GM06990 (cell line): ENCODE measurements at places on chromosomes 2 and 18.

DNA sequence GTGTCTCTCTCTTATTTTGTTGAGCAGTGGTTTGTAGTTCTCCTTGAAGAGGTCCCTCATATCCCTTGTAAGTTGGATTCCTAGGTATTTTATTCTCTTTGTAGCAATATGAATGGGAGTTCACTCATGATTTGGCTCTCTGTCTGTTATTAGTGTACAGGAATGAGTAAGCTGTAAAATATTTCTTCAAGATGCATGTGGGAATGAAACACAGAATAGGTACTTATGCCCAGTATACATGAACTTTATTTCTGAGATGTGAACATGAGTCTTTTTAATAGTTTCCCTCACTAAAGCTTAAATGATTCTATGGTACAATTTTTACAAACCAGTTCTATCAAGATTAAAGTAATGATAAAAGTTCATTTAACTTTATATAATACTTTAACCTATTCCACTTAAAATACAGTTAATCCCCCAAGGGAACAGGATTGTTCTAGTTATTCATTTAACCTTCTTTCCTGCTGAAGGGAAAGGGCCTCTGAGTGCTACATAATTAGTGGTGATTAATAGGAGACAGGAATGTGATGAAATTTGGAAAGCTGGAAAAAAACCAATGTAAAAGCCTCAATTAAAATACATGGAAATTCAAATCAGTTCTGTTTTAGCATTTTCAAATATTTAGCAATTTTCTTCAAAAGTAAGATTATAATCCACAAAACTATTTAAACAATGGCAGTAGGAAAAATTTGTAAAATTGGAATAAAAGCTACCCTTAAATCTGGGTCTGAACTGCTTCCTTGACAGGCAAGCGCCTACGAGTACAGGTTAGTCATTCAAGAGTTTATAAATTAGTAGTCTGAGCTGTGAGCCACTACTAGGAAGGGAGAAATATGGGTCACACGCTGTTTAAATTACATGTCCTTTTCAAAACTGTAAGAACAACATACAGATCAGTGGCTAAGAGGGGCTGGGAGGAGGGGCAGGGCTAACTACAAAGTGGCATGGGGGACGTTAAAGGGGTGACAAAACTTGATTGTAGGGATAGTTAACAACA, 28.9 kb downstream of the SPIRE1 start:
- no peak for DNase-seq

GRCh38 chr2:175030380-175031271, 25.4 kb upstream of the CHN1 start:
- DNase-seq = no peak

DNA sequence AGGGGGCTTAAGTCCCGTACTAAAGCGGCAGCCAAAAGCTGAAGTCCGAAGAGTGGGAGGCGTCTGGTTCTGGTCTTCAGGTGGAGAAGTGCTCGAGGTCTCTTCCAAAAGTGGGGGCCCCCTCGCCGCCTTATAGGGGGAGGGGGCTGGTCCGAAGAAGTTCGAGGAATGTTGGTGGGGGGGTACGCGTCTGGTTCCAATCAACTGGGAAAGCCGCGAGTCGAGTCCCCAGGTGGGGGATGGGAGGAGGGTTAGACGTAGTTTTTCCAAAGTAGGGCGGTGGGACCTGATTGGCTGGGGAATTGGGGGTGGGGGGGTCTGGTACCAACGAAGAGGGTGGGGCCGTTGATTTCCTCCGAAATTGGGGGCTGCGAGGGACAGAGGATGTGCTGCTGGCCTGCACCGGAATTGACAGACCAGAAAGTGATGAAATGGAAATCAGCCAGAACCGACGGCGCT, 594 bp downstream of the ITM2C start:
- no peak for DNase-seq

GRCh38 chr2:144518748-144519596, 947 bp downstream of the ZEB2 start:
- no peak for DNase-seq

GRCh38 chr18:2312440-2312839, 258.9 kb downstream of the METTL4 start:
- DNase-seq = no peak

DNA sequence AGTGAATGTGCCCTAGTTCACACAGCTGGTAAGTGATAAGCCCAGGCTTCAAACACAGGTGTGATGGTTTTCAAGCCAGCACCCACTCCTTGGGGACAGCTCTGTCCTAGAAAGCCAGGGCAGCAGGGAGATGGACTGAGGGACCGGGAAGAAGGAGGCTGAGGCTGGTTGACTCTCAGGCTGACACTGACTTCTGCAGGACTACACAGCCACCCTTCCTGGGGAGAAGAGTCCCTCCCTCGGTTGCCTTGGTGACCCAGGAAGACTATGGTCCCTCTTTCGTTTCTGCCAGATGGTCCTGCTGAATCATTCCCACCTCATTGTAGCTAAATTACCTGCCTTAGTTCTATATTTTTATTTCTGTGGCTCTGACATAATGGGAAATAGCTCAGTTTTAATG, 11.3 kb upstream of the FSHR start:
- DNase-seq = no peak

DNA sequence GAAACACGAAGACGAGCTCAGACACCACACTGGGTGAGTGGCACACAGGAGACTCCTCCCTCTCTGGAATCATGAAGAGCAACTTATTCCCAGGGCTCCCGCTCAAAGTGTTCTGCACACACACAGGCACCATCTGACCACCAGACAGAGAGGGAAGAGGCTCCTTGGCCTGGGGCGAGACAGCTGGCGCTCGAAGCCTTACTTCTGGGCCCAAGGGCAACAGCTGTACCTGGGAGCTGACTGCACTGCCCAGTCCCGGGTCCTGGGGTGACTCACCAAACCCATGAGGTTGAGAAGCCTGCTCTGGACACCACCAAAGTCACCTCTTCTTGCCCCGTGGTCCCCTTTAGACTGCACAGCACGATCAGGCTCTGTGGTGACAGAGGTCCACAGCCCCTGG, 42.4 kb downstream of the ADCY3 start:
- DNase-seq = no peak

DNA sequence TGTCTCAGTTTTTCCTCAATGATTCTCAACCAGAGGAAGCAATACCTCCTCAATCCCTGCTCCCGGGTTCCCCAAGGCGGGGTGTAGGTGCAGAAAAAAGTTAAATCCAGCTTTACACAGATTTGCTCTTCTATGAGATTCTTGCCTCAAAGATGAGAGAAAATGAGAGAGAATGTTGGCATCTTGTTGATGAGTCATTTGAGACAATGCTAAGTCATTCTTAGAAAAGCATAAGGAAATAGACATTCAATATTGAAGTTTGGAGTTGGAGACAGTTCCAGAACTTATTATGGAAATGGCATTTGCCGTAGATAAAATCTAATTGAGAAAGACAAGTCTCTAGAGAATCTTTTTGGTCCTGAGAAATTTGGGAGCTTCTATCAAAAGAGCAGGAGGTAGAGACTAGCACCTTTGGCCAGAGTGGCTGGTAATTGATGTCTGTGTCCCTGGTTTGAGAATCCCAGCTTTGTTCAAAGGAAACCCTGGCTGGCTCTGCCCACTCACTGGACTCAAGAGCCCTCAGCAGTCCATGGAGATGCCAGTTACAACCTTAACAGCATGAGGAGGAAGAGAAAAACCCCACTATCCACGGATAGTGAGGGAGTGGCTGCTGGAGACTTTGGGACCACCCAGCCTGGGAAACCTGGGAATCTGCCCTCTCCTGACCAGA, 181.2 kb downstream of the FAM124B start:
- DNase-seq = no peak

DNA sequence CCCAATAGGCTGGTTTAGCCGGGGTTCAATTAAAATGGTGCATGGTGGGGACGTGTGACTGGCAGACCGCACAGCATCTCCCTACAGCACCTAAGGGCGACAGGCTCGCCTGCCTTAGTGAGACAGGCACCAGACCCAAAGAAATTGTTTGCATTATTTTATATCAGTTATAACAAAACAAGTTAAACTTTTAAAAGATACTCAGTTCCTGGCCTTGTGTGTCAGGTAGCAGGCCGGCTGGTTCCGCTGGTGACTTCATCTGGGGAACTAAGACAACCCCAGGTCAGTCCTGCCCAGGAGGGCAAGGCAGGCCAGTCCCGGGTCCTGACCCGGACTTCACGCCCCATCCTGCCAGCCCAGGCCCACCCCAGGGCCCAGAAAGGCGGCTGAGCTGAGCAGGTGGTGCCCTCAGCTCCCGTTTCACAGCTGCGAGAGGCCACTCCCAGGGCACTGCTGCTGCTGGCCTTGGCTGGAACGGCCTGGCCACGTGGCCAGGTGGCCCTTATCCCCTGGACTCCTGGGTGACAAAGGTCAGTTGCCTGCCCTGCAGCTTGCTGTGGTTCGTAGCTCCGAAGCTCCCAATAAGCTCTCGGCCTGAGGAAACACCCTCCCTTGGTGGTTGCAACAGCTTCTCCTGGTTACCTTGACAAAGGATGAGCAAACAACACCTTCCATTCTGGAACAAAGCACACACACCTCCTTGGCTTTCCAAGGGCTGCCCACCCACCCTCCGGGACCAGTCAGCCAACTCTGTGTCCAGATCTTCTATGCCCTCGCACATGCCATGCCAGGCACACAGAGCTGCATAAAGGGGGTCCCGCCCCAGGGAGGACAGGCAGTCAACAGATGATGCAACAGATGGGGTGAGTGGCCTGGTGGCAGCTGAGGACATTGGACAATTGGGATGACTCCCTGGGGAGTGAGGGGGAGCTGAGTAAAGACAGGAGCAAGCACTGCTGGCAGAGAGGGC, 11.3 kb upstream of the AGXT start:
- no peak for DNase-seq

GRCh38 chr2:85342156-85342555, 12.2 kb downstream of the RETSAT start:
- DNase-seq = no peak

DNA sequence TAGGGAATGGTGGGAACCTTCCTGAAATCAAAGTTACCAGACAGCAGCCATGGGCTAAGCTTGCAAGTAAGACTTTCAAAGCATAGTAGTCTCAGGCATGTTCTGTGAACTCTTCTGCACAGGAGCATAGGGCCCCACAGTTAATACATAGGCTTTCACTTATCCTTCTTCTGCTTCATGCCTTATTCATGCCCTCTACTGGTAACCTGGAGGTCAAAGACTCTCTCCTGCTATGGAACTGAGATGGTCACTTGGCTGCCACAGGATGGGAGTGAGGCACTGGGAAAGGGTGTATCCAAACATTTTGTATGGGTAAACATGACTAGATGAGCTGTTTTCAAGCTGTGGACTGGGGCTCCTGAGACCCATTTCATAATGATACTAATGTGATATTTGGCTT, 49.1 kb upstream of the ZNF638 start:
- DNase-seq = no peak

GRCh38 chr2:10919410-10919770, 7.7 kb downstream of the KCNF1 start:
- DNase-seq = no peak

DNA sequence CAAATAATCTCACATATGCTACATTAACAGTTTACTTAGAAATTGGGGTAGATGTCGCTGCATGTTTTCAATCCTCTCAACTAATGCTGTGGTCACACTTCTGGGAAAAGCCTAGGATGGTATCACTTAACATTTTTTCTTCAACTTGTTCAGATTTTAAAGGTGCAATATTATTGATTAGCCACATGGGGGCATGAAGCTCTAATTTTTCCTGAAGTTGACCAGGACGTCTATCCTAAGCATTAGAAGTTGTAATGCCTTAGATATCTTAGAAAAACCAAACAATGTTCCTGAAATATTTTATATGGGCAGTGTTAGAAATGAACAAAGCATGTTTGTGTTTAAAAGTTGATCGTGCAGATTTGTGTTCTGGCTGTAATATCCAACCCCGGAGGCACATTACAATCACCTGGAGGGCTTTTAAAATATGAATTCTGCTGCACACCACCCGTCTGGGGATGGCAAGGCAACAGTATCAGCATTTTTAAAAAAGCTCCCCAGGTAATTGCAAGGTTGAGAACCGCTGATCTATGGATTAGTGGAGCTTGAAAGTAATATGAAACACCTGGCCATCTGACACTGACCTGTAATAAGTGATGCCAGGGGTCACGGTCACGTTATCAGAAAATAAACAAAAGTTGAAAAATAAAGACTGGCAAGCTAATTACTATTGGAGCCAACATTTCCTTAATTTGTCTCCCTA, 100.5 kb upstream of the LMAN1 start:
- no peak for DNase-seq

DNA sequence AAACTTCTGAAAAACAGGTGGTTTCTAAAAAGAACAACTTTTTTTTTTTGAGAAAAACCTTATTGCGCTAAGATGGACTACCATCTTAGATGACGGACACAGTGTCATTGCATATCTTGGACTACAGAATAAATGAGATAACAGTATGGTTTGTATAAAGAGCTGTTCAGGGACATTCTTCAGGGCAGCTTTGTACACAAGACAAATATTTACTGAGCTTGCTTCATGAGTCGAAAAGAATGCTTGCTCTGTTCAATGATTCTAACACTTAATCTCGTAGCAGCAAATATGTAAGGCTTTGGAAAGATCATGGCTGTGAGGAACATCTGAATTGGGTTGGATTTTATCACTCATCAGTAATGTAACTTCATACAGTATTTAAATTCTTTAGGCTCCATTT, 282.5 kb upstream of the CWC22 start:
- DNase-seq = no peak

DNA sequence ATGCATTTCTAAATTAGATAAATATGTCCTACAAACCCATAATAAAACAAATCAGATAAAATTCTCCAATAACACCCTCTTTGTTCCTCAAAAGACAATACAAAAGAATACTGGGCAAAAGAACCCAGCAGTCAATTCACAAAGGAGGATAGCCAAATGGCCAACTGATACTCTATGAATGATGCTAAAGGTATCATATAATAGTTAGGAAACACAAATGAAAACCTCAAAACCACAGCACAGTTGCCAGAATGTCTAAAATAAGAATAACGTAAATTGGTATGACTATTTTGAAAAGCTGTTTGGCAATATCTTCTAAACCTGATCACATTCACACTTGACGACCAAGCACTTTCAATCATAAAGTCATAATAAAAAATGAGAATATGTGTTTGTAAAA, 315.4 kb downstream of the CDH7 start:
- no peak for DNase-seq

- no peak for DNase-seq
Measured at GRCh38 chr2:15733867-15734673, 142.4 kb downstream of the DDX1 start.

GRCh38 chr2:101658387-101658786, 39.1 kb upstream of the MAP4K4 start:
- DNase-seq = no peak

DNA sequence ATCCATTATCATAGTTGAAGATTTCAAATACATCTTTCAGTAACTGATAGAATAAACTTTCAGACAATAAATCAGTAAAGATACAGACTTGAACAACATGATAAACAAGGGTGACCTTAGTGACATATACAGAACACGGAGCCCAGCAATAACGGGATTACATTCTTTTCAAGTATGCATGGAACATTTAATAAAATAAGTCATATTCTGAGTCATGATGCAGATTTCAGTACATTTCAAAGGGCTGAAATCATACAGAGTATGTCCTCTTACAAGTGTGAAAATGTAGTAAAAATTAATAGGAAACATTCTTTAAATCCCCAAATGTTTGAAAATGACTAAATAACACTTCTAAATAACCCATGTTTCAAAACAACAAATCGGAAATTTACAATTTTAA, 17.2 kb upstream of the KLHL29 start:
- DNase-seq = no peak

GRCh38 chr2:203586206-203586605, 51.1 kb upstream of the RAPH1 start:
- no peak for DNase-seq

GRCh38 chr18:34399892-34400291, 175.2 kb upstream of the NOL4 start:
- DNase-seq = no peak
